ENCODE measurements at places on chromosomes 5 and 9.

DNA sequence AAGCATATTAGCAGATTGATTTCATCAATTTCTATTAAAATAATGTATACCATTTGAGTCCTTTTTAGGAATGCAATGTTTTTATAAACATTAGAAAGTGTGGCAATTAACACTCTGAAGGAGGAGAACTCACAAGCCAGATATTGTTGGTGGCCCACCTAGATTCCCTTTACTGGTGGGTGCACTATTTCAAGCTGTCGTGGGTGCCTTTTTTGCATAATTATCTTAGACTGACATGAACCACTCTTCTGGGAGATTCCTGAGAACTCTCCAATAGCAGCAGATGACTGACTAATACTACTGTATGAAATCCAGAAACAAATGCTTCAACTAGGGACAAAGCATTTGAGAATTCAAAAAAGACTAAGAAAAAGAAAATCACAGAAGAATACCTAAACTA lies 526.0 kb downstream of the CDH18 start:
- no peak for DNase-seq

DNA sequence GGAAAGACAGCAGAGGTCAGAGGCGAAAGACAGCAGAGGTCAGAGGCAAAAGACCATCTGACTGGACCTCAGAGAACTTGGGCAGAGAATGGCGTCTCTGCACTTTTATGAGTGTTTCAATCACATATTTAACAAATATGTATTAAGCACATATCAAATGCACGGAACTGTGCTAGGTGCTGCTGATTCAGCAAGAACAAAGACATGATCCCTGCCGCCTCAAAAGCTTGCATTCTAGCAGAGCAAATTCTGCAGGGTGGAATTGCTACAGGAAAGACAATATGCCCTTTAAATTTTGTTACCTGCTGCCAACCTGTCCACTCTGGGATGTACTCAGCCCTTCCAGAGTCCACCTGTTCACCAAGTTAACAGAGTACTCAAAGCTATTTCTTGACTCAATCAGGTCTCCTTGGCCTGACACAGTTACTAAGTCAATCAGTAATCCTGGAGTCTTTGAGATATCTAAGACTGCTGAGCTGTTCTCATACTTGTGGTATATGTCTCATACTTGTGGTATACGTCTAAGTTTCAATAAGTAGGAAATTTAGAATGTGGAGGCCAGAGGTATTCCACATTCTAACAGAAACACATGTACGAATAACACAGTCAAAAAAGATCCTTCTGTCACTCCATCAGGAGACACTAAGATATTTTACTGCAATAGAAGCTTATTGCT lies 131.8 kb downstream of the GNAQ start:
- peak; percentile 37 for DNase-seq

DNA sequence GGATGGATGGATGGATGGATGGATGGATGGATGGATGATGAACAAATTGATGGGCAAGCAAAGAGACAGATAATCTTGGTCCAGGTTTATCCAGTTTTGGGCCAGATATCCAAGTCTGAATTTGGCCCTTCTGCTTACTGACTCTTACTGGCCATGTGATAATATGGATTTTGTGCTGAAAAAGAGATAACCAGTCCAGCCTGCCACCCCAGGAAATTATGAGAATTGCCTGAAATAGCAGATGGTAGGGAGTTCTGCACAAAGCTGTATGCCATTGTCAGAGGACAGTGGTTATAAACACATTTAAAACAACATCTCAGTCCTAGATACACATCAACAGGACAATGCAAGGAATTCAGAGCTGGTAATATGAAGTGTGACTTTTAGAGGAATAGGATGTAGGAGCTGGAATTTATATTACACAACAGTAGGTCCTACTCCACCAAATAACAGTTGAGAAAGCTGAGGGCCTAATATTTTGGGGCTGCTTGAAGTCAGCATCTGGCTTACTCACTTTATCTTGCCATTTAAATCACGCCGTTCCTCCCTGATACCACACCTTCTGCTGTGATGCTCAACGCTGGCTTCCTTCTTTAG lies 9.0 kb upstream of the FAT2 start:
- DNase-seq: no peak

GRCh38 chr9:72130321-72130720 lies 18.9 kb upstream of the GDA start:
- DNase-seq: no peak

- DNase-seq: no peak
Measured at GRCh38 chr5:124546643-124547042, 199.8 kb downstream of the ZNF608 start.

DNA sequence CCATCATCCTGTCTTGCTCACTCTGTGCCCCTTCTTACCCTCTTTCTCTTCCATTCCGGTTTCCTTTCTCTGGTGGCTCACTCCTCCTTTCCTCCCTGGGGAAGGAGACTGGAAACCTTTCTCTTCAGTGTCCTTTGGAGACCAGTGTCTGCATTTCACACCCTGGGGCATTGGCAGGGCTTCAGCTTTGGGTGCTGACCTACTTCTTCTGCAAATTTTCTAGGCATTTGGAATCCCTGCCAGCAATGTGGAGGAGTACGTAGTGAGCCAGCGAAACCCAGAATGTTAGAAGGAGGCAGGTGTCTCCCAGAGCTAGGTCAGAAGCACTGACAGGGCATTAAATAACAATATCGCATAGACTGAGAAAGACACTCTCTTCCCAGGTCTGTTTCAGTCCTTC lies 122.2 kb downstream of the SLC28A3 start:
- no peak for DNase-seq

- DNase-seq: no peak
Measured at GRCh38 chr5:133819977-133820471, 148.4 kb downstream of the C5orf15 start.

GRCh38 chr5:16483361-16483760 lies 17.8 kb upstream of the ZNF622 start:
- no peak for DNase-seq

DNA sequence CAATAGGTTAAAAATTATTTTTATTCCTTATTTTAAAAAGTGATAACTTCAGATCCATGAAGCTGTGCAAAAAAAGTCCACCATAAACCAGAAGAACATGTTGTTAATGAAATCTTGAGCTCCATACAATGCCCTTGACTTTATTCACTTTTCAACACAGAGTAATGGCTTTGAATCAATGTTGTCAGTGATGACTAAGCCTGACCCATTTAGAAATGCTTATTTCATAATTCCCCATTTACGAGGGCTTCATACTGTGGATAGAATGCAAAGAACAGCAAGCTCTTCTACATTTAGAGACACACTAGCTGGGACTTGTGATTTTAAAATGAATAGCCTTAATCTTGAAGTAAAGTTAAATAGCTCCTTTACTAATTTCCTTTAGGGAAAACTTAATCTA lies 25.7 kb upstream of the IL9 start:
- no peak for DNase-seq

- no peak for DNase-seq
Measured at GRCh38 chr5:65329266-65329665, 152.5 kb downstream of the ADAMTS6 start.

GRCh38 chr9:90517103-90517502 lies 125.5 kb downstream of the DIRAS2 start:
- DNase-seq: no peak

DNA sequence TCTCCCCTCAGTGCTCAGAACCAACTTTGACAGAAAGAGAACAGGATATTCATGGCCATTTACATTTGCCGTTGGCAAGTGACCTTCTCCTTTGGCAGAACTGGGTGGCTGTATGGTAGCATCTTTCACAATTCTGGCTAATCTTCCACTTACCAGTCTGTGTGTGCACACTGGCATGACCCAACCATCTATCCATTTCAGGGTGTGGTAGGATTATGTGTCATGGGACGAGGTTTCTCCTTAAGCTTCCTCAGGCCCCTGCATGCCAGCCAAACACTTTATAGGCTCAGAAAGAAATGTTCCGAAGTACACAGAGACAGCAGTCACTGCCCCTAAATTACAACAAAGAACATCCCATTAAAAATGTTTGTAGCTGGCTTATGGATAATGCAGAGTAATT lies 497.1 kb downstream of the NFIB start:
- DNase-seq: no peak

DNA sequence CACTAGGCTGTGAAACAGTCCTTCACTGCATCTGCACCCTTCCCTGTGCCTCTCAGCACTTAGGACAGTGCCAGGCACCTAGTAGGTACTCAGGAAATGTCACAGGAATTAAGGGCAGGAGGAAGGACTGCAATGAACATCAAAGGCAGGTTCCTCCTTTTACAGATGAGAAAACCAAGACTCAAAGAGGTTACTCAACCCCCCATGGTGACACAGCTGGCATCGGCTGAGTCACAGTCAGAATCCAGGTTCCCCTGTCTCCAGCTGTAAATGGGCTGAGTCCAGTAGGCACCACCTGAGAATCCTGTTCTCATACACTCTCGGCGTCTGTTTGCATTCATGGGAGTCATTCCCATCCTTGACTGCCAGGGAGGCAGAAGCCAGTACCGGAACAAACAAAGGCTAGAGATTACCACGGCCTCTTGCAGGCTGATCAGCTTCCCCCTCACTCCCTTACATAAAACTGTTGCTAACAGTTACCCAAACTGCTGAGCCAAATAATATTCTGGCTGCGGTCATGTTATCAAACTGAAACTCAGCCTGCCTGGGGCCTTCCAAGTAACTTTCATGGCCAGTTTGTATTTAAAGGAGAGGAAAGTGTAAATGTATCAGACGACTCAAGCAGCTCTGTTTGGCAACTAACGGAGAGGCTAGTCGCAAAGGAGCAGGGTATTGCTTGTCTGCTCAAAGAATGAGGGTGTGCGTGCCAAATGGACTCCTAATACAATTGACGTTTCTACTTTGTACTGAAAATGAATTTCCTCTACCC lies 201.7 kb downstream of the PAPPA start:
- no peak for DNase-seq

GRCh38 chr5:143662020-143662419 lies 149.9 kb upstream of the HMHB1 start:
- no peak for DNase-seq

- no peak for DNase-seq
Measured at GRCh38 chr5:135508496-135509005, 27.2 kb downstream of the NEUROG1 start.

- DNase-seq: no peak
Measured at GRCh38 chr5:125302577-125302976, 556.1 kb upstream of the ZNF608 start.

DNA sequence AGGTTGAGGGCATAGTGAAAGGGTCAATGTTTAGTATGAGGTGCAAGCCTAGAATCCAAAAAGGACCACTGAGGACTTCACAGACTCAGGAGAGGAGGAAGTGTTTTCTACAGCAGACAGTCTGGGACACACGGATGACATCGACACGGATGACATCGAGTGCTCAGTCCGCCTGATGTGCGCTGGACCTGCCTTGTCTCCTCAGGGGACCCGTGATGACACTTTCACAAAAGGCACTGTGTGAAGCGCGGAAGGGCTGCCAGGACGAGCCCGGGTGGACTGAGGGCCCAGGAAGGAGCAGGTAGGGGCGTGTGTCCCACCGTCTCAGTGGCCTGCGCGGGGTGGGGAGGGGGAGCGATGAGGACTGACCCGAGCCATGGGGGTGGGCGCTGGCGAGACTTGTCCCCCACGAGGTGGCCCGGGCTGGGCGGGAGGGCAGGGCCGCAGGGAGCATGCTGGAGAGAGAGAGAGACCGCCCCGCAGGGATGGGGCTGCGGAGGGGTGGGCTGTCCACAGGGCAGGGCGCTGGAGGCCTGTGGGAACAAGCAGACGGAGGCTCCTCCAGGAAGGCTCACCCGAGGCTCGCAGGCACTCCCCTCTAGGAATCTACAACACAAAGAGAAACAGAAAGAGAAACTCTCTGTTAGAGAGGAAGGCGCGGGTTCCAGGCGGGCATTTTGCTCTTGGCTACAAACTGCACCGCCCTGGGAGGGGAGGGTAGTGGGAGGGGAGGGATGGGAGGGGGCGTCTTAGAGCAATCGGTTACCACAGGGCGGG lies 54.9 kb downstream of the USP20 start:
- DNase-seq: peak; percentile 90

DNA sequence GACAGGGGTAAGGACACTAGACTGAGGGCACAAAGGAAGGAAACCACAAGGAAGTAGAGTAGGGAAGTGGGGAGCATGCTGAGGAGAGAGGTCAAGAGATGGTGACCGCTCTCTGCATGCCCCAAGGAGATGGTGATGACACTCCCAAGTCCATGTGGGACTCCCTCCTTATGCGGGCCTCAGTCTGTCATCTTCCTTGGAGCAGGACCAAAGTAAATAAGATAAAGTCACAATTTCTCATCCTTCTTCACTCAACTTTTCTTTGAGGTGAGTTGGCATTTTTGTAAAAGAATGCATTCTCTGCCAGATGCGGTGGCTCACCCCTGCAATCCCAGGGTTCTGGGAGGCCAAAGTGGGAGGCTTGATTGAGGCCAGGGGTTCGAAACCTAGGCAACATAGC lies 256.7 kb downstream of the DOCK8 start:
- no peak for DNase-seq

DNA sequence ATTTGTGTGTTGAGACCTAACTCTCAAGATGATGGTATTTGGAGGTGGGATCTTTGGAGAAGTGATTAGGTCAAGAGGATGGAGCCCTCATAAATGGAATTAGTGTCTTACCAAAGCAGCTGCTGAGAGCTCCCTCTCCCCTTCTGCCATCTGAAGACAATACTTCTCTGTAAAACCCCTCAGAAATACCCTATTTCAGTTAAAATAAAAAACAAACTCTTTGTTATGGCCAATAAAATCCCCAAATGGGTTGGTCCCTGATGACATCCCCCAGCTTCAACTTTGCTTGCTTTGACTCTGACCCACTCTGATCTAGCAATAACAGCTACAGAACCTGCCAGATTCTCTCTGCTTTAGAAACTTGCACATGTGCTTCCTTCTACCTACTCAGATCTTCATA lies 100.9 kb downstream of the SNCAIP start:
- no peak for DNase-seq

GRCh38 chr5:34499001-34499734 lies 157.0 kb upstream of the RAI14 start:
- peak; percentile 89 for DNase-seq

DNA sequence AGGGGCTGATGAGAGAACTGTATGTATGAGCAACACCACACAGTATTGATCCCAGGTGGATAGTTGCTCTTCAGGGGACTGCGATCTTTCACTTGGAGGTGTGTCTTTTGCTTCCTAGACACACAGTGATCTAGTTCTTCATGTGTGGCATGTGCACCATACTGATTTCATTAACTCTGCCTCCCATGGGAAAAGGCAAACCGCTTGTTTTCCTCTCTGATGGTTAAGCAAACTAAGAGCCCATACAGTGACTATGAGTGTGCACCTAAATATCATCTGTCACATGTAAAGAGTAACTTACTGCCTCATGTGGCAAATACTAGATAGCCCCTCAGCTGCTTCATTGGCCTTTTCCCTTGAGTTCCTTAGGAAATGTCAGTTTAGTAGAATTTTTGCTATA lies 147.3 kb downstream of the TLE4 start:
- DNase-seq: no peak

Measured in activated CD4-positive, alpha-beta T cell treated with anti-CD3 and anti-CD28 coated beads, Interleukin-2, amount 50 U/mL, for 16 hours (primary cell).